ENCODE measurements at places on chromosomes 12 and 14.

DNA sequence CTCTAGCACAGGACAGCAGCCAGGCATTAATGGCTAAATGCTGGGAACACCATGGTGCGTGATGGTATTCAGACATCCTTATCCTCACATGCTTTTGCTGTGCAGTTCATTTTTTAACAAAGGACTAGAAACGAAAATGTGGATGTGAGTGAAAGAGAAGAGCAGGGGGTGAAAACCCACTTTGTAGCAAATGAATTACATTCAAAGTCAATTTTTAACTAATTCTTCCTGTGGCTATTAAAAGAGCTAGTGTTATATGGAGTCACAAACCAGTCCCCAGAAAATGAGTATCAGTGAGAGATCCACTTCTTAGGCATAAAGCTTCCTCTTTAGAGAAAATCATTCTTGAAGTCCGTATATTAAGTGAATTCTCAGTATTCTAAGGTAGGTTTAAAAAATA lies 592.0 kb upstream of the LMO3 start:
- no peak for DNase-seq

GRCh38 chr12:6960593-6961277 lies 9.6 kb downstream of the PTPN6 start:
- no peak for DNase-seq

- no peak for DNase-seq
These were observed 15.1 kb downstream of the BCAT1 start for GRCh38 chr12:24933694-24934407.

DNA sequence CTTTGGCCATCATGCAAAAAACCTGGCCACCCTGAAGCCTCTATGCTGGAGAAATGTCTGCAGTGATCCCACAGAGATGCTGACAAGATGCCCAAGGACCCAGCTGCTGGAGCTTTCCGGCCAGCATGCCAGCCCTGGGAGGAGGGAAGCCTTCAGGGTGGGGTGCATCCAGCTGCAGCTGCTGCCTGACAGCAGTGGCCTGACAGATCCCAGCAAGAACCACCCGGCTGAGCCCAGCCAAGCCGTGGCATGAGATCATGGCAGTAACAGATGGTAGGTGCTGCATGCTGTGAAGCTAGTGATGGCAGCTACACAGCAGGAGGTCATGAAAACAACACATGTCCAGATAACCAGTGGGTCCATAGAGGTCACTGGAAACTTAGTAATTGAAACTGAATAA lies 13.8 kb downstream of the CLBA1 start:
- no peak for DNase-seq

DNA sequence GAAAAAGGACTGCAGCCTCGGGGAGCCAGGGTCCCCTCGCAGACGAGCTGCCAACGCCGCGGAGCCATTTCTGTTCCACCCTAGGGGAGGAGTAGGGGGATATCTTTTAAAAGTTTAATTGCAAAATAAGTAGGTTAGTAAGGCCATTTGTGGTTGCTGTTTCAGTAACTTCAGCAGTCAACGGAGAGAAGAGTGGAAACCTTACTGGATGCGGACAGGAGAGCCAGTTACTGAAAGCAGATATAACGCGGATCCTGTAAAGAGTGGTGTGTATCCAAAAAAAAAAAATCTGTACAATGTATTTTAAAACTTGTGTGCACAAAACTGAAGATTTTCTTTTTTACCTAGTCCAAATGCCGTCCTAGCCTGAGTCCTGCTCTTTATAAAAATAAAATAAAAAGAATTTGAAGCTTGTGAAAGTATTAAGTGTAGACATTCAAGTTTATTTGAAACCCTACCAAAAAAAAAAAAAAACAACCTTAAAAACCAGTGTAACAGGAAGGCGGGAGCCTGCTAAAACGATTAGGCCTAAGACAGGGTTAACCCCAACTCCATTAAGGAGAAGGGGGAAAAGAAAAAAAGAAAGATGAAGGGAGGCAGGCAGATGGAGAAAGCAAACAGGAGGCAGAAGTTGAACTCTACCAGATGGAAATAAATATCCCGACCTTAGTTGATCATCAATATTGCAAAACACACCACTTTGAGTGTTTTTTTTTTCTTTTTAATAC lies 1.0 kb upstream of the BTG1 start:
- no peak for DNase-seq

- no peak for DNase-seq
These were observed 941 bp downstream of the ZDHHC17 start for GRCh38 chr12:76764856-76765255.

DNA sequence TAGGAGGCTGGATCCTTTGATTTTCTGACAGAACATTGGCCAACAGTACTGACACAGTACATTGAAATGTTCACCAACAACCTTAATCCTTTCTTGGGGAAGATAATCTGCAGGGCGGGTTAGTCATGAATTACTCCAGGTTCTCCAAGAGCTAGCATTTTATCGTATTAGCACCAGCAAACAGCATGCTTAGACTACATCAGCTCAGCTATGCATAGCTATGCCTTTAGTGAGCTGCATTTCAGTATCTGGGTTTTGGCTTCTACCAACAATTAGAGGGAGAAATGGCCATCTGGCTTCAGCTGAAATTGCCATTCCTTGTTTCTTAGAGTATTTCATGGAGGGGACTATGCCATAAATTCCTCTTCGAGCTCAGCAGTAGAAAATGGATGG lies 33.8 kb downstream of the SAMD4A start:
- no peak for DNase-seq

DNA sequence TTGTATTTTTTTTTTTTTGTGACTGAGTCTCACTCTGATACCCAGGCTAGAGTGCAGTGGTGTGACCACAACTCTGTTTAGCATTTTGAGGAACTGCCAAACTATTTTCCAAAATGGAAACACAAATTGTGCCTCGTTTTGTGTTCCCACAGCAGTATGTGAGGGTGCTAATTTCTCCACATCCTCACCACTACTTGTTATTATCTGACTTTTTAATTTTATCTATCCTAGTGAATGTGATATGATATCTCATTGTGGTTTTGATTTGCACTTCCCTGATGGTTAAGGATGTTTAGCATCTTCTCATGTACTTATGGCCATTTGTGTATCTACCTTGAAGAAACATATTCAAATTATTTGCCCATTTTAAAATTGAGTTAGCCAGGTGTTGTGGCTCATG lies 62.4 kb downstream of the SRGAP1 start:
- DNase-seq: no peak

- no peak for DNase-seq
These were observed 588 bp upstream of the GRIN2B start for GRCh38 chr12:13981990-13982389.

- DNase-seq: no peak
These were observed 2.9 kb upstream of the BIN2 start for GRCh38 chr12:51326698-51327439.

DNA sequence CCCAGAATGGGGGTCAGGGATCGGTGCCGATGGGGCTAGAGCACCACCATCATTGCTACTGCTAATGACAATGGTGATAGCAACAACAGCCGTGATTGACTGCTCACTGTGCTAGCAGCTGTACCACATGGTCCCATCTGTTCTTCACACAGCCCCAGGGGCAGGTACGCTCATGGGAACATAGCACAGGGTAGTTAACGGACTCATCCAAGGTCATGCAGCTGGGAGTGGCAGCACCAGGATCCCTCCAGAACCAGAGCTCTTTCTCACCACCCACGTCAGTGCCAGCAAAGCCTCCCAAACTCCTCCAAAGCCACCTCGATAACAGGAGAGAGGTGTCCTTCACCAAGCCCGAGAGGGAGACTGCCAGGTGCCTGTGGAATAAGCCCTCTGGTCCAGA lies 11.2 kb upstream of the DYNC1H1 start:
- DNase-seq: no peak

- no peak for DNase-seq
These were observed 86.4 kb downstream of the MON2 start for GRCh38 chr12:62552906-62553556.

DNA sequence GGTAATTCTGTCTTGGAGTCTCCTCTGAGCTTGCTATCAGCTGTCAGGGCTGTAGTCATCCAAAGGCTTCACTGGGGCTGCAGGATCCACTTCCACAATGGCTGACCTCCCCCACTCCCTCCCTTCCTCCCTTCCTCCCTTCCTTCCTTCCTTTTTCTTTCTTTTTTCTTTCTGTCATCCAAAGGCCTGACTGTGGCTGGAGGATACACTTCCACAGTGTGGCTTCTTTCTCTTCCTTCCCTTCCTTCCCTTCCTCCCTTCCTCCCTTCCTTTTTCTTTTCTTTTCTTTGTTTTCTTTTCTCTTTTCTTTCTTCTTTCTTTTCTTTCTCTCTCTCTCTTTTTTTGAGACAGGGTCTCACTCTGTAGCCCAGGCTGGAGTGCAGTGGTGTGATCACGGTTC lies 30.6 kb downstream of the ARF6 start:
- DNase-seq: no peak

DNA sequence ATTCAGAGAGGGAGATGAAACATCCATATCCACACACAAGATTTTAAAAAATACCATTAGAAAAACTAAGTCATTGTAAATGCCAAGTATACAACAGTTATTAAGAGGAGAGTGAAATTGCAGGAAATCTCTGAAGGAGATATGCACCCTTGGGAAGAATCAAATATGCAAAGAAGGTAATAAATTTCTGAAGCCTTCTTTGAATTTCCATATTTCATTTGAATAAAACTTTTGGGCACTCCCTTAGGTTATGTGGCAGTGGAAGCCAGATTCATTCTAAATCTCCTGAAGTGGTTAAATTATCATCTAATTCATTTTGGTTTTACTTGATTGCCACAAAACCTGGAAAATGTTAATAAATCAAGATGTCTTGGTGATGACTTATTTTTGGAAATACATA lies 138.9 kb upstream of the CLEC14A start:
- DNase-seq: no peak

GRCh38 chr14:59134307-59134706 lies 54.2 kb upstream of the DAAM1 start:
- DNase-seq: no peak

GRCh38 chr12:110344657-110345056 lies 58.9 kb downstream of the ANAPC7 start:
- no peak for DNase-seq

DNA sequence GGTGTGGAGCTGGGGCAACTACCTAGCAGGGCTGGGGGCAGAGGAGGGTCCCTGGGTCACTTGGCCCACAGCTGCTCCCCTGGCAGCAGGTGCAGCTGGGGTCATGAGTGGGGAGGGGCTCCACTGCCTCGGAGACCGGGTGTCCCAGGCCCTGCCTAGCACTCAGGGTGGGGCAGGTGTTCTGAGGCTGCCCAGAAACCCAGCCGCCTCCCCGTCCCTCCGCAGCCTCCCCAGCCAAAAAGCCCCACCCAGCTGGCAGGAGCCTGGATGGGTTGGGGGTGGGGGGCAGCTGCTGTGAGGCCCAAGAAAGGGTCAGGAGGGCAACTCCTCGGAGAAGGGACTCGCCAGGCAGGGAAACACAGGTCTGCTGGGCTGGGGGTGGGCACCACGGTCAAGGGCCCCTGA lies 11.2 kb downstream of the AHNAK2 start:
- no peak for DNase-seq

DNA sequence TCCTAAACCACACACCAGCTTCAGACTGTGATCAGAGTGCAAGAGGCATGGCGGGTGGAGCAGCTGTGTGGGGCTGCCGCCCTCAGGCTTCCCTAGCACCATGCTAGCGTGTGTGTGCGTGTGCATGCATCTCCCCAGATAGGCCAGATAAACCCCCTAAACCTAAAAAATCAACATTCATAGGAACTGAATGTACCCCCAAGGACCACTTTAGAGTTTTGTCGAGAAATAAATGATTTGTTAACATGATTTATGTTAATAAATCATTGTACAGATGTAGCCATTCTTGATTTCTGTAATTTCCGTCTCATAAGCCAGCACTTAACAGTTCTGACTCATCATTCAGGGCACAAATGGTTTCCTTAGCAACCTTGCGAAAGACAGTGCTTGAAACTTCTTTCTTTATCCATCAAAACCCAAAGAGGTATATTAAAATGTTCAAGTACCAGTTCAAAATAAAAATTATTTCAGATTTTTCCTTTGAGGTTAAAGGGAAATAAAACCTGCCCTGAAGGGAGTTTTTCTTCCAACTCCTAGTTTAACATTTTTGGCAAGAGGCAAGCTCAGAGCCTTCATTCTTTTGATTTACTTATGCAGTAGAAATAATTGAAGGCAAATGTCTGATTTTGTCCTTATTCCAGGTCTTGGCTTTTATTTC lies 206.2 kb upstream of the RGS6 start:
- no peak for DNase-seq

GRCh38 chr14:52020866-52021717 lies 31.7 kb downstream of the RTRAF start:
- no peak for DNase-seq

DNA sequence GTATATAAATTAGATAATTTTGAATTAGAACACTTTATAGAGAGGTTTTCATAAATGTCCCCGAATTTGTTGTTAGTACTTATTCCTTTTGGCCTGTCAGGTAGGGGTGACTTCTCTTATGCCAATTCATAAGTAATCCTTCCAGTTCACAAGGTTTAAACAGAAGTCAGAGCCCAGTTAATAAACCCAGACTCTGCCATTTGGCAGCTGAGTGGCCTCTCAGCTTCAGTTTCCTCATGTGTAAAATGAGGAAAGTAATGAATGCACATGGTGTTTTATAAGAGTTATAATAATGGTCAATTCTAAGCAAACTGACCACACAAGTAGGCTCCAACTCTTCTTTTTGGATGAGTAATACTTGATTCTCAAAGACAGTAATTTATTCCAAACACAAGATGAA lies 10.3 kb downstream of the MTERF2 start:
- DNase-seq: no peak

- DNase-seq: no peak
These were observed 125.6 kb downstream of the SMOC1 start for GRCh38 chr14:70004791-70005190.

- peak; percentile 29 for DNase-seq
These were observed 1.2 kb downstream of the PELI2 start for GRCh38 chr14:56119201-56119981.

DNA sequence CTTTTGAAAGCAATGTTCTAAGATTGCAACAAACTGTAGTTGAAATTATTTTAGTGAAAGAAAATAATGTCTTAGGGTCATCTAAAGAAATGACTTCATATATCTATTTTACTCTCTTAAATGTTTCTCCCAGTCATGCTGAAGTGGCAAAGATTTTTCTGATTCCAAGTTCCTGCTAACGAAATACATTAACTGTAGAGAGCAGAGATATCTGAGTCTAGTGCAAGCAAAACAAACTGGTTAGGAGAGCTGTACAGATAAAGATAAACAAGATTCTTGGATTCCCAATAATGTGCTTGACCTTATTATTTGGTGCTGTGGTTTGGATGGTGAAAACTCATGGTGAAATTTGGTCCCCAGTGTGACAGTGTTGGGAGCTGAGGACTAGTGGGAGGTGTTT lies 199.9 kb upstream of the PWP1 start:
- DNase-seq: no peak

All from activated naive CD4-positive, alpha-beta T cell treated with anti-CD3 and anti-CD28 coated beads, Interleukin-2, amount 50 U/mL, for 16 hours (primary cell).